ENCODE measurements at places on chromosomes 11 and 22. TPM values are rescaled to one million over a fixed set of nuclear protein-coding genes. Genes with fewer than 3 reads are reported as not detected.

CRYBB2 gene
- 0.65 TPM for polyA plus RNA-seq

GRCh38 chr11:118625976-118626375 lies 18.6 kb downstream of the PHLDB1 start:
- DNase-seq: no peak

TMEM218 gene
- 30.2 TPM for polyA plus RNA-seq

TRIM6 gene
- 3.1 TPM for polyA plus RNA-seq

GRCh38 chr11:71991494-71991893 lies 7.2 kb upstream of the IL18BP start:
- DNase-seq: no peak

- no peak for DNase-seq
Observed at GRCh38 chr11:64219354-64219684, 6.7 kb downstream of the TRPT1 start.

GRCh38 chr11:42407341-42407740 lies 904.5 kb upstream of the API5 start:
- DNase-seq: peak; percentile 34

- no peak for DNase-seq
Observed at GRCh38 chr11:32387411-32387810, 47.9 kb downstream of the WT1 start.
